MM.1S (cell line): ENCODE measurements at places on chromosomes 16 and 17.

- no peak for DNase-seq
Observed at GRCh38 chr17:58289869-58290268, 9.1 kb upstream of the MPO start.

DNA sequence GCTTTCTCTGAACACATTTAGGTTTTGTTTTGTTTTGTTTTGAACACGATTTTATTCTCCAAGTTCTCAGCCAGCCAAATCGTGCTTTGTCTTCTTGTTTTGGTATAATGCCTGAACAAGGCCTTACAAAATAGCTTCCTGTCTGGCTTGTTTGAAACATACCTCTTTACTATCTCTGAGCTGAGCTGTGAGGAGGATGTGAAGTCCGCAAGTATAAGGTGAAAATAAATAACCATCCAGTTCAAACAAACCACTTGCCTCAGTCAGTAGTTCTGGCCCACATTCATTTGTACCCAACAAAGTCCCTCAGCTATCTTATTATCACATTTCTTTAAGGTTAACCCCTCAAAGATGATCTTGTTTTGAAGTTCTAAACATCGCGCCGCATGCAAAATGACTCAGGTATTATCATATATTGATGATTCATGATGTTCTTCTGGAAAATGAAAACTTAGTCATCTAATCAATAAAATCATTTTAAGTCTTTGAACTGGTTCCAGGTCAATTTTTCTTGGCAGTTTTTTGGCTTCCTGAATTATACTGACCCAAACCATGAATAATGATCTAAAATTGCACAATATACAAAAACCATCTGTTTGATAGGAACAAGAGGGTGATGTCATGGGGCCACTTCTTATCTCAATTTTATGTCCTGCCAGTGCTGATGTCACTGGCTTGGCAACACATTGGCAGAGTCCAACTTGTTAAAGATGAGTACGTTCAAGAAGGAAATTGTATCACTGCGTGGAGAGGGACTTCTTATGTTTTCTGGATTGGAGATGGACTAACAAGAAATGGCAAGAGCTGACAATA lies 694.3 kb downstream of the KCNJ2 start:
- no peak for DNase-seq

GRCh38 chr17:41539071-41539492 lies 11.0 kb upstream of the KRT19 start:
- DNase-seq = no peak

GRCh38 chr17:56975656-56976055 lies 2.3 kb upstream of the SCPEP1 start:
- DNase-seq = no peak

DNA sequence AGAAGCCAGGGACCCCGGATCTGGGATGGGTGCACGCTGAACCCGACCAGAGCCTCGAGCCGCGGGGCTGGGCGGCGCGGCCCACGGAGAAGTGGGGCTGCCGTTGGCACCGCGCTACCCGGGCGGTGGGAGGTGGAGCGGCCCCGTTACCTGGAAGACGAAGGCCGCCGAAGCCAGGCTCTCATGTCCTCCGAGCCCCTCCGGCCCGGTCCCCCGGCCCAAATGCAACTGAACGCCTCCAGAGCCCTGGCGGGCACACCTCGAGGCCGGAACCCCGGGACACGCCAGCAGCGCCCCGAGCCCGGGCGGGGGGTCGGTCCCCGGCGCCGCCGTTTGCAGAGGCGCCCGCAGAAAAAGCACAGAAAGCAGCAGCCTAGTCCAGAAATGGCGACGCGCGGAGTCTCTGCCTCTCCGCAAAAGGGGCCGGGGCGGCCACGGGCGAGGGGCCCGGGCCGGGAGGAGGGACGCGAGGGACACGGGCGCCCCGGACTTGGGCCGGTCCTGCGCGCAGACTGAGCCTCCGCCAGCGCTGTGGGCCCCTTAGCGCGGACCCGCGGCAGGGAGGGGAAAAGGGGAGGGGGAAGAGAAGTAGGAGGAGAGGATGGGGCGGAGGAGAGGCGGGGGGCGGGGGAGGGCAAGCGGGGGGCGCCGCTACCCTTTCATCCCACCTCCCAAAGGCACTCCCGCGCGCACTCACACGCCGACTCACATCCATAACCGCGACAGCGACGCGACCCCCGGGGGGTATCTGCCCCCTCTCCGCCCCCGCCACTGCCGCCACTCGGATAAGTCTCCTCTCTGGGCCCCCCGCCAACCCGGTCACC lies 1.4 kb downstream of the AXIN2 start:
- DNase-seq = peak; percentile 11

- no peak for DNase-seq
Observed at GRCh38 chr16:67862623-67863583, 9.9 kb upstream of the EDC4 start.

DNA sequence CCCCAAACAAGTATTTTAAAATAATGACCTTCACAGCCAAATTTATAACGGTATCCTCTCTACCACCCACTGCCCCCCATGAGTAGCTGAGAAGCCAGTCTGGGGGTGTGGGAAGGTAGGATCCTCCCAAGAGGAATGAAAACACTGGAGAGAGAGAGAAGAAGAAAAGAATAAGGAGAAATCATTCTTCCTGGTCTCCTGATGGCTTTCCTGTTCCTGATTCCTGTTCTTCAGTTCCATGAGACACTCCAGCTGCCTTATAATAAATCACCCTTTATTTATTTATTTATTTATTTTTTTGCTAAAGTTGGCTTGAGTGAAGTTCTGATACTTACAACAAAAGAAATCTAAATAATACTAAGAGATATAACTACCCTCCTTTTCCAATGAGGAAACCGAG lies 56.4 kb upstream of the FAM20A start:
- DNase-seq = no peak

GRCh38 chr17:35152421-35153140 lies 5.0 kb downstream of the UNC45B start:
- DNase-seq = no peak

GRCh38 chr17:39981207-39981741 lies 667 bp downstream of the PSMD3 start:
- no peak for DNase-seq

DNA sequence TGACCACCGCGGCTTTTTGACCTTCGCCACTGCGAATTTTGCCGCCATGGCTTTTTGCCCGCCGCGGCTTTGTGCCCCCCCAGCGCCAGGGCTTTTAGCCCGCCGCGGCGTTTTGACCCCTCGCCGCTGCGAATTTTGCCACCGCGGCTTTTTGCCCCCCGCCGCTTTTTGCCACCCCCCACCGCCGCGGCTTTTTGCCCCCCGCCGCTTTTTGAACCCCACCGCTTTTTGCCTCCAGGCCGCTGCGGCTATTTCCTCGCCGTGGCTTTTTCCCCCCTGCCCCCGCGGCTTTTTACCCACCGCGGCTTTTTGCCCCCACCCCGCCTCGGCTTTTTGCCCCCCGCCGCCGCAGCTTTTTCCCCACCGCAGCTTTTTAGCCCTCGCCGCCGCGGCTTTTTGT lies 134.8 kb upstream of the TP53TG3C start:
- DNase-seq = no peak
